ENCODE measurements at places on chromosomes 13 and 19.

DNA sequence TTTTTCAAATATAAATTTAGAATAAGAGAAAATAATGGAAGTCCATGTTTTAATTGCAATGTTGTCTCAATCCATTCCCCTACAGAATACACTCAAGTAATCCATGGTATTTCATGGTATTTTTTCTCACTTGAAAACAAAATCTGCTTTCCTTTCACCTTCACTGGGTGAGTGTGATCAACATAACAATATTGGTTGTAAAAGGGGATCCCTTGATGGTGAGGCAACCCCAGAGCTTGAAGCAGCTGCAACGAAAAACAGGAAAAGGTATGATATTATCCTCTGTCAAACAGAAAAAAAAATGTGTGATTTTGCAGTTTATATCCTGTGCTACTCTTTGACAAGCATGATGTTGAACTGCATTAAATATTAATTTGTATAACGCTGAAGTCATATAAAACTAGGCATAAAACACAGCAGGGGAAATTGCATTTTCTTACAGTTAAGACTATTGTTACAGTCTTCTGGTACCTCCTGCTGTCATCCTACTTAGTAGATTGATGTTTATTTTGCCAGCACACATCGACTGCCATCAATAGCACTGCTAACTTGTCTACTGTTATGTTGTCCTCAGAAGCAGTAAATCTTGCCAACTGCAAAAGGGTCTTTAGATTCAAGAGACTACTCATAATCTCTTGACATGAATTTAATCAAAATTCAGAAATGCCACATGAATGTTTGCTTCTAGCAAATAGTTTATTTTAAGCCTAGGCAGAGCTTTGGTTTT, 373.1 kb upstream of the MIR17HG start:
- no peak for DNase-seq

DNA sequence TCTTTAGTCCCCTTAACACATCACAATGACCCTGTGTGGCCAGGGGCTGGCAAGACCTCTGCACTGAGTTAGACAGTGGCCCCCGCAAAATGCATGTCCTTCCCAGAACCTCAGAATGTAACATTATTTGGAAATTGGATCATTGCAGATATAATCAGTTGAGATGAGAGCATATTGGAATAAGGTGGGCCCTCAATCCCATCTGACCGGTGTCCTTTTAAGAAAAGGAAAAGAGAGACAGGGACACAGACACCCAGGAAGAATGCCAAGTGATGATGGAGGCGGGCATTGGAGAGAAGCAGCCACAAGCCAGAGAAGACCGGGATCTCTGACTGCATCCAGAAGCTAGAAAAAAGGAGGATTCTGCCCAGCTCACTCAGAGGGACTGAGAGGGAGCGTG, 1.8 kb downstream of the FAM187B start:
- DNase-seq = no peak

GRCh38 chr13:37648609-37649008, 50.0 kb upstream of the POSTN start:
- no peak for DNase-seq

DNA sequence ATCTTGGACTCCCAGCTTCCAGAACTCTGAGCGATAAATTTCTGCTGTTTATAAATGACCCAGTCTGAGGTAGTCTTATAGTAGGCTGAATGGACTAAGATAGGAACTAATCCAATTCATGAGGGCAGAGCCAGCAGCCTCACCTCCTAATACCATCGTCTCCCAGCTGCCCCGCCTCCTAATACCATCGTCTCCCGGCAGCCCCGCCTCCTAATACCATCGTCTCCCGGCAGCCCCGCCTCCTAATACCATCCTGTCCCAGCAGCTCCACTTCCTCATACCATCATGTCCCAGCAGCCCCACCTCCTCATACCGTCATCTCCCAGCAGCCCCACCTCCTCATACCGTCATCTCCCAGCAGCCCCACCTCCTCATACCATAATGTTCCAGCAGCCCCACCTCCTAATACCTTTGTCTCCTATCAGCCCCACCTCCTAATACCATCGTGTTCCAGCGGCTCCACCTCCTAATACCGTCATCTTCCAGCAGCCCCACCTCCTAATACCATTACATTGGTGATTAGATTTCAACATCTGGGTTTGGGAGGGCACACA, 2.4 kb upstream of the ARGLU1 start:
- DNase-seq = no peak

GRCh38 chr13:41344358-41344757, 33.3 kb downstream of the NAA16 start:
- no peak for DNase-seq

DNA sequence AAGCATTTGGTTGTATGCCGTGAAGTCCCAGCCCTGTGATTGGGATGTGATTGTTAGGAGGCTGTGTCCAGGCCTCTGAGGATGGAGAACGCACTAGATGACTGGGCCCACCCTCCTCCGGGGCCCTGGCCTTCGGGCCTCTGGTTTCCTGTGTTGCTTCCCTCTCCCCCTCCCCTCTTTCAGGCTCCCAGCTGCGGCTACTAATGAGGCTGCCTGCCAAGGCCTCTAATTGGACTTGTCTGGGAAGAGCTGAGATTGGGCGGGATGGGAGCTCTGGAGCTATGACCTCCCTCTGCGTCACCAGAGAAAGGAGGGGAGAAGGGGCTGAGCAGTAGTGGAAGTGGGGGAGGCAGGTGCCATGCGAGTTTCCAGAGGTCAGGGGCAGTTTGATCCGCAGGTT, 9.9 kb downstream of the PTH2 start:
- no peak for DNase-seq

- DNase-seq = no peak
Observed at GRCh38 chr19:55598034-55598433, 1.3 kb downstream of the FIZ1 start.

- DNase-seq = peak; percentile 54
Observed at GRCh38 chr19:2168619-2169424, 5.1 kb downstream of the DOT1L start.

GRCh38 chr13:66546534-66547379, 683.4 kb downstream of the PCDH9 start:
- DNase-seq = no peak

DNA sequence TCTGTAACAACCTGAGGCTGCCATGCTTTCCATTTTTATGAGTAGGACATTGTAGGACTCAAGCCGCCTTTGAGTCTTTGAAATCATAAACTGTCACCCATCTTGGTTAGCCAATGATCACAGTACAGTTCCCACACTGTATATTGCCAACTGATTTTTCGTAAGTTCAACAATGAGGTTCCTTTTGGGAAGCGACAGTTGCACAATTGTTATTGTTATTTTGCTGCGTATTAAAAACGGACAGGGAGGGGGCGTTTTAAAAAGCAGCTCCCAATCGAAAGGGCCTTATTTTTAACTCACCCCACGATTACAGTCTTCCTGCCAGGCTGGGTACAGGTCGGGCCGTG, 601 bp downstream of the SLC46A3 start:
- no peak for DNase-seq

DNA sequence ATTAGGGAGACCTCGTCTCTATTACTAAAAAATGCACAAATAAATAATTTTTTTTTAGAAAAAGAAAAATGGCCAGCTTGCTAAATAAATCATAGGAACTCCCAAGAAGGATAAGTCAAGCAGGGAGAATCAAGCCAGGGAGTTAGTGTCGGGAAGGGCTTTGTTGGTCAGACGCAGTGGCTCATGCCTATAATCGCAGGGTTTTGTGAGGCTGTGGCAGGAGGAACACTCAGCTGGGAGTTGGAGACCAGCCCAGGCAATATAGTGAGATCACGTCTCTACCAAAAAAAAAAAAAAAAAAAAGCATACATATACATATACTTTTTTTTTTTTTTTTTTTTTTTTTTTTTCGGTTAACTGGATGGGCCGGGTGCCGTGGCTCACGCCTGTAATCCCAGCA, 9.0 kb downstream of the NACC1 start:
- no peak for DNase-seq

DNA sequence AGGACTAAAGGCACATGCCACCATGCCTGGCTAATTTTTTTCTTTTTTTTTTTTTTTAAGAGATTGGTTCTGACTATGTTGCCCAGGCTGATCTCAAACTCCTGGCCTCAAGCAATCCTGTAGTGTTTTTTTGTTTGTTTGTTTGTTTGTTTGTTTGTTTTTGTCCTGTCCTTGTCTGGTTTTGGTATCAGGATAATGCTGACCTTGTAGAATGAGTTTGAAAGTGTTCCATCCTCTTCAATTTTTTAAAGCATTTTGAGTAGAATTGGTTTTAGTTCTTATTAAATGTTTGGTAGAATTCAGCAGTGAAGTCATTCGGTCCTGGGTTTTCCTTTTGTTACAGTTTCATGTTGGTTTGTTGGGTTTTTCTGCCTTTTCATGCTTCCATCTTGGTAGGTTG, 19.2 kb downstream of the CEACAM4 start:
- DNase-seq = no peak

DNA sequence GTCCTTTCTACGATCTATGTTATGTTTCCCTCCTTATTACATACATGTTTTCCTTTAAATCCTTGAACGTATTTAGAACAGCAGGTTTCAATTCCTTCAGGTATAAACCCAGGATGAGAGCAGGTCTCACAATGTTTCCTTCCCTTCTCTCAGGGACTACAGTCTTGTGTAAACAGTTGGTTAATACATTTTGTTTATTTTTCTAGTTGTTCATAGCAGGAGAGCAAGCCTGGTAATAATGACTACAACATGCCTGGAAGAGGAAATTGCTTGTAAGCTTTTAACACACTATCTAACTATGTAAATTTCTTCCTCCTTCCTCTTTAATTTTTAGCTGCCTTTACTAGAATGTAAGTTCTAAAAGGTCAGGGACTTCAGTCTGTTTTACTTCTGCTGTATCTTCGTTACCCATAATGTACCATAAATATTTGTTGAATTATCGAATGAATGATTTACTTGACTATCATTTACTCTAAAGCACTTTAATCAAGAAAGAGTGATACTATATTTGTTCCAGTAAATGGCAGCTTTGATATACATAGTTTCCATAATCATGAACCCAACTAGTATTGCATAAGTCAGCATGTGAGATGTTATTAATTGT, 28.9 kb upstream of the TNFRSF19 start:
- DNase-seq = no peak

GRCh38 chr13:75530549-75530961, 7.1 kb downstream of the COMMD6 start:
- DNase-seq = no peak

DNA sequence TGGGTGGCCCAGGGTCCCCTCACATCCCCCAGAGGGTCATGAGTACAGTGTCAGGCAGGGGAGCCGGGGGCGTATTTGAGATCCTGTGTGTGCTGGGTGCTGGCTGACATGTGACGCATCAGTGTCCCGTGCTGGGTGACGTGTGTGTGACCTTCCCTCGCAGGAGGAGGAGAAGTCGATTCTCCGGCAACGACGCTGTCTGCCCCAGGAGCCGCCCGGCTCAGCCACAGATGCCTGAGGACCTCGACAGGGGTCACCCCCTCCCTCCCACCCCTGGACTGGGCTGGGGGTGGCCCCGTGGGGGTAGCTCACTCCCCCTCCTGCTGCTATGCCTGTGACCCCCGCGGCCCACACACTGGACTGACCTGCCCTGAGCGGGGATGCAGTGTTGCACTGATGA, 25.8 kb downstream of the PNPLA6 start:
- no peak for DNase-seq

DNA sequence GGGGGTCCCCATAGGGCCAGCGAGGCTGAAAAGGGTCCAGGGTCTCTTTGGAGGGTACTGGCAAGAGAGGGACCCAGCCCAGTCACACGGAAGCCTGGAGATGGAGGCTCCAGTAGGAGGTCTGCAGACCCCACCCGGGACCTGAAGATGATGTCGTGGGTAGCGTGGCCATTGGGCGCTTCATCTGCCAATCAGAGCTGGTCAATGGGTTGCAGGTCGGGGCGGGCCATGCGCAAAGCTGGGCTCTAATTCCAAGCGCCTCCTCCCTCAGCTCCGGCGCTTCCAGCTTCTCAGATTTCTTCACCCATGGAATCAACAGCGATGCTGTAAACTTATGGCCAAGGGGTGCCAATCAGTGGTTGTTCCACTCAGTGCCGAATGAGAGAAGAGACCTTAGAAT, 10.9 kb downstream of the SIGLEC12 start:
- no peak for DNase-seq

DNA sequence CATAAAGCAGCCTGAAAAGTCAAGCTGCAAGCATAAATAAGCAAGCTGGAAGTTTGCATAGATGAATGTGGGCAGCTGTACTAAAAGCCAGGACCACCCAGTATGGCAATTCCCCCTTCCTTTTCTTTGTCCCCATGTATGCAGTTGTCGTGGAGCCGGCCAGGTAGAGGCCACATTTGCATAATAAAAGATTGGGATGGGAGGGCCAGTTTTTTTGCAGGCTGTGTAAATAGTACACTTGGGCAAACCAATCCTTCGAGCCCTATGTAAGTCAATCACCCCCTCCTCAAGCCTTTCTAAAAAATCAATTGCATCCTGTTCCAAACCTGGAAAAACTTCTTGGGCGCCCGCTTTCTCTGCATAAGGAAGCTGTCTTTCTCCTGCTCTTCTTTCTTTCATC, 13.1 kb upstream of the ZNF99 start:
- DNase-seq = no peak

- DNase-seq = no peak
Observed at GRCh38 chr13:51780099-51780498, 23.9 kb downstream of the DHRS12 start.

- no peak for DNase-seq
Observed at GRCh38 chr13:23567906-23568460, 2.2 kb upstream of the TNFRSF19 start.

DNA sequence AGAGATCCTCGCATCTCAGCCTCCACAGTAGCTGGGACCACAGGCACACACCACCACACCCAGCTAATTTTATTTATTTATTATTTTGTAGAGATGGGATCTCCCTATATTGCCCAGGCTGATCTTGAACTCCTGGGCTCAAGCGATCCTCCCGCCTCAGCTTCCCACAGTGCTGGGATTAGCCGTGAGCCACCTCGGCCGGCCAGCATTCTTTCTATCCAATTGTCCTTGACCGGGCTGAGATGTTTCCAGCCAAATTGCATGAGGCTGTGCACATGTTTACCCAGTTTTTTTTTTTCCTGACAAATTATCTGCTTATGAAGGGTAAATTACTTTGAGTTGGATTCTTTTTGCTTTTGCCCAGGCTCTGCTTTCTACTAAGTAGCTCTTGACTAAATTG, 28.2 kb downstream of the UNC13A start:
- no peak for DNase-seq

DNA sequence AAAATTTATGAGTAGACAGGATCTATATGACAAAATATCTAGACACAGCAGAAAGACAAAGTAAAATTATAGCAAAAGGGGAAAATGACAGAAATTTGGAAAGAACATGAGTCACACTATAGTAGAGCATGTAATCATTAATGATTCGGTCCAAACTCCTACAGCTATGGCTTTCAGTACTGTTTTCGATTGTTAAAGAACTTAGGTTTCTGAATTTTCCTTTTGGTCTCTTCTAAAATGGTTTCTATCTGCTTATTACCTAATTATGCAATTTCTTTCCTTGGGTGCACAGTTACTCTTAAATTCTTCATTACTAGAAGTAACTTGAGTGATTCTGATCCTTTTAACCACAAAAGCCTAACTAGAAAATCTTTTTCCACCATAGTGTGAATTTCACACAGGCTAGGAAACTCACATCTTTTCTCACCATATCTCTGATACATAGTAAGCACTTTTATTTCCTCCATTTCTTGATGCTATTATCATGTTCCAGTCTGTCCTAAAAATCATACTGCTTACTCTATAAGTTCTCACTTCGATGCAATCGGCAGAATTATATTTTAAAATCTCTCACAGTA, 1101.4 kb downstream of the PCDH9 start:
- DNase-seq = no peak
